ENCODE measurements at places on chromosomes 2 and 18.

- peak; percentile 96 for DNase-seq
These were observed at the start of the genes DOK1 and LOXL3 for GRCh38 chr2:74553892-74554819. TSS of gene DOK1 (plus strand) at chr2:74554720. CDS start at chr2:74554755, 35 bp downstream. TSS of gene LOXL3 (minus strand) at chr2:74553942. CDS start at chr2:74552634, 1,308 bp downstream.

GRCh38 chr2:170651624-170652325 lies 63.4 kb upstream of the SP5 start:
- DNase-seq = no peak

GRCh38 chr2:3606028-3606369 lies 11.1 kb downstream of the COLEC11 start:
- DNase-seq = no peak

DNA sequence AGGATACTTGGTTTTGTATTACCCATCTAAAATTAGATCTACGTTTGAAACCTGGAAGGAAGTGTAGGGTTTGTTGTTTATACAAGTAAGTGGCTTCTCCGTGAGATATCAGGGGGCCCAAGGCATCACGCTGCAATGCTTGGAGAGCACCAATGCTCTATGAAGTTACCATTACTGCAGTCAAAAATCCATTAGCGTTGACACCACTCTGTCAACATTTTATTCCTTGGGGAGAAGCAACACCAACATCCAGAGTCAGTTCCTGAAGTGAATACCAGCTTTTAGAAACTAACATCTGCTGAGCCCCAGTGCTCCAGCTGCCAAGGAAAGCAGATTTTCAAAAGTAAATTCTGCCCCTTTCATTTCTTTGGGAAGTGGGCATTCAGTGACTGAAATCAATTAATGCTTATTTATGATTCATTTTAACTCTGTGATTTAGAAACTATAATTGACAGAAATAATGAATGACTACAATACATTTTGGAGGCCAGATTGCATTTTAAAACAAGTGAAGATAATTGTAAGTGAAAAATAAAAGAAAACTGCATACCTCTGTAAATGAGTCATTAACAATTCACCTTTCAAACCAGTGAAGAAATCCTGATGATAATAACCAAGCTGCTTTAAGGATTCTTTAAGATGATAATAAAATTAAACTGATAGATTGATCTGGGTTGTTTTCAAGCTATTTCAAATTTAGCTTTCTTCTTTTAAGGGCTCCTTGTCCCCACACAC lies 30.5 kb downstream of the LRP1B start:
- DNase-seq = no peak

- DNase-seq = peak; percentile 43
These were observed 202.6 kb downstream of the TGIF1 start for GRCh38 chr18:3652380-3653262.

GRCh38 chr2:218039171-218039570 lies 29.9 kb upstream of the RUFY4 start:
- DNase-seq = no peak
